ENCODE measurements at places on chromosomes 7 and 10.

DNA sequence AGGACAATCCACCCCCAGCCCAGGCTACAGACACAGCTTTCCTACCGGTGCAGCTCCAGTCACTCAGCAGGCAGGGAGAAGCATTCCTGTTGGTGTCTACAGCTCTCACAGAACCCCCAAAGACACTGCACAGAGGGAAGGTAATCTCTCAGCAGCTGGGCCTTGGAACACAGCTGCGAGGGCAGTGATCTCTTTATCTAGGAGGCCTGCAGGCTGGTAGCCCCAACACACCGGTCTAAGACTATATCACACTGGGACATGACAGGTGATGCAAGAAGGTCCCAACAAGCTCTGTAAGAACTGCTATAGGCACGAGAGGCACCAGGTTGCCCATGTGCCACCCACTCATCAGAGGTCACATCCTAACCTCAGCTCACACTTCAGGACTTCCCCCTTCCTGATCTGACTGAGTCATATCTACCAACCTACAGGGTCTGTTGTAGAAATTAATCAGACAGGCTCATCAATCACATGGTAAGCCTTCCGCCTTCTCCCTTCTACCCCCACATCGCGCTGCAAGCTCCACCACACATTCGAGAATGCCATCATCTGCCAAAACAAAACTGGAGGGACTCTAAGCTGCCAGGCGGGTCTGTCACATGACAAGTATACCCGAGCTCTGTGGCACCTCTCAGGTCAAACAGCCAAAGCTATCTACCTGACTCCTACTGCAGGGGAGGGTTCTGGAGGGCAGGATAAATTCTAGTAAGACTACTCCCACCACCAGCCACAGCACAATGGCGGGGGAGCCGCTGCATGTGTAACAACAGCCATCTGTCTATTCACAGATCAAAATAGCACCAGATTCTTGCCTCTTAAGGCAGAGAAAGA lies 26.1 kb downstream of the FAM53B start:
- DNase-seq, result no peak

GRCh38 chr10:103334567-103334966 lies 16.4 kb downstream of the PCGF6 start:
- no peak for DNase-seq

- no peak for DNase-seq
These were observed 98.9 kb downstream of the KMT2C start for GRCh38 chr7:152336754-152337368.

DNA sequence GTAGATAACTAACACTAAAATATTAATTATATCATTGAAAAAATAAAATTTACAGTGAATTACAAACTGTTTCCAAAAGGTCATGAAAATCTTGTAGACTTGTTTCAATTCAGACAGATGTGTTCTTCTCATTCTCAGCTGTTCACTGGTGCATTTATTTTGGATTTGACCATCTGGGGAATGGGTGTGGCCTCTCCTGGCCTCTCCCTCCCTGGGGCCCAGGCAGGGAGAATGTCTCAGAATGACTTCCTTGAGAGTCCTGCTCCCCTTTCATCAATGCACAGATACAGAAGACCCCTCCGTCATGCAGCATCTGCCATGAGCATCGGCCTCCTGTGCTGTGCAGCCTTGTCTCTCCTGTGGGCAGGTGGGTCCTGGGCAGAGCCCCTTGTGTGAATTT lies 192.8 kb upstream of the PRSS58 start:
- no peak for DNase-seq

DNA sequence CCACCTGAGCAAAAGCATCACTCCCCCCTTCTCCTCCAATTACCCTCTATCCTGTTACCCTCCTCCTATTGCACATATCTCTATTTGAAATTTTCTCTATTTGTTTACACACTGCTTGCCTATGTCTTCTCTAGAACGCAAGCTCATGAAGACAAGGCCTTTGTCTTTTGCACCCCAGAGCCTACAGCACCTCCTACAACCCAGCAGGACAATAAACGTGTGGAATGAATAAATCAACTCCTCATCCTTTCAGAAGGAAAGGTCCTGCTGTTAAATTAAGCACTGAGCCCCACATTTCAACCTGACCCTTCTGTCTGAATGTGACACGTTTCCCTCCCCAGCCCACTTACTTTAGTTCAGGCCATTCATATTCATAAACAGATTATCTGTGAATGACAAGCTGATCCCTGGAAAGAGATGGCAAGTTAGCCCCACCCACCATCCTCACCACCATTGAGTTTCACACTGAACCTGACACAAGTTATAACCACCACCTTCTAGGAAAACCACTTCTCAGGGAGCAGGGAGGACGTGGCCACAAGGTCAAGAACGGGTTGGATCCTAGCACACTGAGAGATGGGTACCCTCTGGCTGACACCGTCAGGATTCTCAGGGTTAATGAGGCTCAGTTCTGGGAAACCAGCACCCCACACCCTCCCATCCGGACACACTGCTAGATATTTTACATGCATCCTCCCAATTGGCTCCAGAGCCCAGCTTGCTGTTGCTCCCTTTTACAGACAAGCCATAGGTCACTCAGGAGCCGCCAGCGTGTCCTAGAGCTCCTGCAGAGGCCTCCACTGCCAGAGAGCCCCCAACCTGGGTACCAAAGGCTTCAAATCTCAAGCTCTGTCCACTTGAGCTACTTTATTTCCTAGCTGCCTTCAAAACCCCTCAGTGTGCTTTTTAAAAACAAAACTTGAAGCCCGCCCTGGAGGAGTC lies 934 bp downstream of the PRTFDC1 start:
- no peak for DNase-seq

DNA sequence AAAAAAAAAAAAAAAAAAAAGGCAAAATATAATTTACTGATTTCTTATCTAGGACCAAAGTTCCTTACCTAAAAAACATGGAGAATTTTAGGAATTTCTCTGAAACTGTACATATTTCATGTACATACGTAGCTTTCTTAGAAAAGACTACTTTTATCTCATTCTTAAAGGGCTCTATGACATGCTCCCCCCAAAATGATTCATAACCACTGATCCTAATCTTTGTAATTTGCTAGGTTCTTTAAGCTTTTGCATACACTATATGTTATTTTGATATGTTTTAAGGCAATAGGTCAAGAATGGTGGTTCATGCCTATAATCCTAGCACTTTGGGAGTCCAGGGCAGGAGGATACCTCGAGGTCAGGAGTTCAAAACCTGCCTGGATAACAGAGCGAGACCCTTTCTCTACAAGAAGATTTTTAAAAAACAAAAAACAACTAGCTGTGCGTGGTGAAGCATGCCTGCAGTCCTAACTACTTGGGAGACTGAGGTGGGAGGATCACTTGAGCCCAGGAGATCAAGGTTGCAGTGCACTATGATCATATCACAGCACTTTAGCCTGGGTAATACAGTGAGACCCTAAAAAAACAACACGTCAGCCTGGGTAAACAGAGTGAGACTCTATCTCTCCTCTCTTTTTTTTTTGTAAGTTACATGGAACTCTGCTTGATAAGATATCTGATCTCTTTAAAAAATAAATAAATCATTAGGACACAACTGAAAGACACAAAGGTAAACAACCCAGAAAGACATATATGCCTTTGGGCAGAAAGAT lies 54.8 kb downstream of the ATAD1 start:
- DNase-seq, result no peak

DNA sequence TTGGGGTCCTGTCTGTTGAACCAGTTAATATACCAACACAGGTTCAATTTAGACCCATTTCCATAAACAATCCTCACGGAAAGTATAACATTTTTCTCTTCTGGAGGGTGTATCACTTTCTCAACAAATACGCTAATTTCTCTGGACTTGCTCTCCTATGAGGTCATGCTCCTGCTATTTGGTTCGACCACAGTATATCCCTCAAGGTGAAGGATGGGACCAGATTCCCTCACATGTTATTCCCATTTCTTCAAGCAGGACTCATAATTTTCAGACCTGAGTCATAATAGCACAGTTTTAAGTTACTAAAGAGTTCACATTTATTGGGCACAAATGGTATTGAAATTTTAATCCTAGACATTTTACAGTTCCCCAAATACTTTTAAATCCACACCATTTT lies 57.2 kb downstream of the ADAM12 start:
- DNase-seq, result peak; percentile 30

- no peak for DNase-seq
These were observed 215.6 kb downstream of the CCSER2 start for GRCh38 chr10:84543948-84544347.

GRCh38 chr7:117008118-117008885 lies 55.0 kb downstream of the ST7 start:
- DNase-seq, result no peak

DNA sequence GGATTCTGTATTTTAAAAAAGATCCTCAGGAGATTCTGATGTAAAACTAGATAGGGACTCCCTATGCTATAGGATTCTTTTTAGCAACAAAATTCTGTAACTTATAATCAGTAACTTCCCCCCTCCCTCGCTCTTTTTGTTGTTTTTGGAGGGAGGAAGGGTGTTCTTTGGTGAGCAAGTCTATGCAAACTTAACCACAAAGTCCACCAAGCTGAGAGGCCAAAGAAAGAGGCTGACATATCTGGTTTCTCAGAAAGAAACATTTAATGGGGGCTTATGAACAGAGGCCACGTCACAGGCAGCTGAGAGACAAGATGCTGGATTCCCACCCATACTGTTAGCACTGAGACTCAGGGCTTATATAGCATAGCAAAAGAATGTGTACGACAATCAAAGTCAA lies 14.3 kb upstream of the ABCB5 start:
- no peak for DNase-seq

- DNase-seq, result no peak
These were observed 329.0 kb downstream of the RNLS start for GRCh38 chr10:88254091-88254490.

- DNase-seq, result no peak
These were observed 63.1 kb downstream of the AUTS2 start for GRCh38 chr7:69661342-69661741.

DNA sequence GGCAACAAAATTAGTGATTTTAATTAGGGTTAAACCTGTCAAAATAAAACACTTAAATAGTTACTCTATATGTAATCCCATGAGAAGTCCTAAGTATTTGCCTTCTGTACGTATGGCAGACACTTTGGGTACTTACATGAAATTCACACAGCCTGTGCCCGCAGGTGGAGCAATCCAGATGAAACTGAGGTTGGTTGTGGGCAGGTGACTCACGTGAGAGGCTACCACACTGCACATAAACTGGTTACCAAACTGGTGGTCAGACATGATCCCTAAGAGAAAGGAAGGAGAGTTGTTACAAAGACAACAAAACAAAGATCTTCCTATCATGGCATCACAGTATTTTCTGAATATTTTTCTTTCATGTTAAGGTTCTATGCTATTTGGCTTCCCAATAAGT lies 156.1 kb downstream of the RELN start:
- DNase-seq, result no peak

Measured in fibroblast of skin of left quadriceps (primary cell).